ENCODE measurements at places on chromosomes 16 and 17.

DNA sequence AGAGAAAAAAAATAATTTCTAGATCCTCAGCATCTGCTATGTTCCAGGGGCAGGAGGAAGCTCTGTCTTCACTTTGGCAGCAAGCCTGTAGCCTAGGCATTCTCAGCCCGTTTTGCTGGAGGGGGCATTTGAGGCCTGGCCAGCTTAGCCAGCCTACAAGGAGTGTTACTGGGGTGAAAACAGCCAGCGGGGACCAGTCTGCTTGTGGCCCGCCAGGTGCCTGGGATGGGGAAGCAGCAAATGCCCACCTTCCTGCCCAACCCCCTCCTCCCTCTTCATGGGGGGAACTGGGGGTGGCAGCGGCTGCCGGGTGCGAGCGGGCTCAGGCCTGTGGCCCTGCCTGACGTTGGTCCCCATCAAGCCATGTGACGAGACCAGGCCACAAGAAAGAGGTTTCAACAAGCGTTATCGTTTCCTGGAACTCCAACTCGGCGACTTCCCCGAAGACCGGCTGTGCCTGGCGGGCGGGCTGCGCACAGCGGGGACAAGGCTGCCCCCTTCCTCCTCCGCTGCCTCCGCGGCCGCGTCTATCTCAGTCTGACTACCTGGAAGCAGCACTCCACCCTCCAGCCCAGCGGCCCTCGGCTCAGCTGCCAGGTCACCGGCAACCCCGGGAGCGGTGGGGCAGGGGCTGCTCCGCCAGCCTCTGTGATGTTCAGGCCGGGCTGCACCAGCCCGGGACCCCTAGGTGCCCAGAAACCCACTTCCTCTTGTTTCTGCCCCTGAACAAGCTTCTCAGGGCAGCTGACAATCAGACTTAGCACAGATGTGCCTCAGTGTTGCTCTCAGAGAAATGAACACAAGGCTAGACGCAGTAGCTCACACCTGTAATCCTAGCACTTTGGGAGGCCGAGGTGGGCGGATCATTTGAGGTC is 22.9 kb downstream of the SOCS1 start:
- DNase-seq: no peak

DNA sequence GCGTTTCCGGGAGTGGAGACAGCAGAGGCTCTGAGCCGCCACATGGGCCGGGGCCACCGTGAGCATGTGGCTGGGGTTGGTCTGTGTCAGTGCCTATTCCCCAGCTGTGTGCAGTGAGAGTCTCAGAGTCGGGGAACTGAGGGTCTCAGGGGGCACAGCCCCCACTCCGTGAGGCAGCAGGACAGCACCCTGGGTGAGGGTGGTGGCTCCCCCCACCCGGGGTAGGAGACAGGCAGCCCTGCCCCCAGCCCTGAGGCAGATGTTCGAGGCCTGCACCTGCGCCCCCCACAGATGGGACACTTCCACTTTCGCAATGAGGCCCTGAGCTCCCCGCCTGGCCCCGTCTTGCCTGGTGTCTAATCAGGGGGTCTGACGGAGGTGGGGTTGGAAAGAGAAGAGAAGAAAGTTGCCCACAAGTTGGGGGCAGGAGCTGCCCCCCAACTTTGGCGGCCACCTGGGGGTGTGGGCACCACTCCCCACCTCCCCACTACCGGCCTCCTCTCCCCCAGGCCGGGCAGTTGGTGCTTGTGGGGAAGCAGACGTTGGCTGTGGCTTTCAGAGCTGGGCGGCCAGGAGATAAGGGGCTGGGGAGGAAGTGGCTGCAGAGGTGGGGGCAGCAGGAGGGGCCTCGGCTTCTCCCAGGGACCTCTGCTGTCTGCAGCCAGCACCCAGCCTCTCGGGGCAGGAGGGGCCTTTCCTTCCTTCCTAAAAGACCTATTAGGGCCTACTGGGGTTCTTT is 1.8 kb upstream of the CBFA2T3 start:
- no peak for DNase-seq

GRCh38 chr17:48132385-48132784 is 24.8 kb downstream of the SNX11 start:
- no peak for DNase-seq

DNA sequence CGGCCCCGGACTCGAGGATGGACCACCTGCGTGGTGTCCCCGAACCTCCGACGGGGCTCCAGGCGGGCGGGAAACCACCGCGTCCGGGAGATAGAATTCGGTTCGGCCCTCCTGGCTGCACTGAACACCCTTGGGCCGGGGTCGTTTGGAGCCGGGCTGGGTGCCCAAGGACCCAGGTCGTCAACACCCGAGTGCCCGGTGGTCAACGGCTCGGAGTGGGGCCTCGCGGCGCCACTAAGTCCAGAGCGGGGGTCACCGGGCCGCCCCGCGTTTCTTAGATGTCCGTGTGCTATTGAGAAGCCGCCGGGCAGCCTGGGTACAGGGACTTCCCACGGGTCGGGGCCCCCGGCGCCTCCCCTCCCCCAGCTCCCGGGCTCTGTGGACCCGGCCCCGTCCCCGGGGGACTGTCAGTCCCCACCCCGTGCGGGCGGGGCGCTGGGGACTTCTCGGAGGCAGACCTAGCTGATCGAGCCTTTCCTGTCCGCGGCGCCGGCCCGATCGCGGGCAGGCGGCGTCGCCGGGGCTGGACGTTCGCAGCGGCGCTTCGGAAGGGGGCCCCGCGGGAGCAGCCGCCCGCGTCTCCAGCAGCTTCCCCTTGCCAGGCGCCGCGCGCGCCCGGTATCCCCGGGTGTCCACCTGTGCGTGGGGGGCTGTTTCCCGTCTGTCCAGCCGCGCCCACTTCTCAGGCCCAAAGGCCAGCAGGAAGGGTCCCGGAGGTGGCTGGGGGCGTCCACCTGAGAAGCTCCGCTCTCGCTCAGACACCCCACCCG is 655 bp upstream of the NPTX1 start:
- DNase-seq: no peak

GRCh38 chr16:77307426-77308162 is 108.4 kb downstream of the SYCE1L start:
- DNase-seq: peak; percentile 52

Data from mammary epithelial cell (primary cell).